ENCODE measurements at places on chromosomes 7 and 10. TPM values are rescaled to one million over a fixed set of nuclear protein-coding genes. Genes with fewer than 3 reads are reported as not detected.

DNA sequence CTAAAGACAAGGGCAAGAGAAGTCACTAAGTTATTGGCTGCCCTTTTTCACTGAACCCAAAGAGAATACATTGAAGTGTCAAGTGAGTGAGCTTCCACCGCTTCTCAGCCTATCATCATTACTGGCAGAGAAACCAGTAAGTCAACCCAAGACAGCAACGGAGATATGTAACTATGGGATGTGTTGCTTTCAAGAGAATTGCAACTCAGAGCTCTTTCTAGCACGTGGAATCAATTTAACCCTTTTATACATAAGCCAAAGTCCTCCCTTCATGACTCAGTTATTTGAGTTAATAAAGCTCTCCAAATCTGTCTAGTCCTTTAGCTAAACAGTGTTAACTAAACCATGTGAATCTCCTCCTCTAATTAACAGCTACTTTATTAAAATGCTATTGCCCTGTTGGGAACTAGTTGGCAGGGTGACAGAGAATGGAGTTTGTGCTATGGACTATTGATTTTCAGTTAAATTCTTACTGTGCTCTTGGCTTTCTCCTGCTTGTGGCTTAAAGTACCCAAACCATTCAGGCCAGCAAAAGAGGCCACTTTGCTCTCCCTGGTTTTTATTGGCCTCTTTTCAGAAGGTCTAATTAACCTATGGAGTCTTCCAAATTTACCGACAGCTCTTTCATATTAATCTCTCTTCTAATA lies 287.7 kb downstream of the NRG3 start:
- H3K27me3 ChIP-seq = no peaks in the 10 kb centered on the region
- no peak overlapping the region for H3K27ac ChIP-seq
- H3K4me3 ChIP-seq = no peak overlapping the region
- H3K36me3 ChIP-seq = no peaks in the 10 kb centered on the region

Gene GRID2IP
- total RNA-seq = not detected

Gene ZNF479
- not detected for total RNA-seq

Gene OGDHL
- total RNA-seq = 0.32 TPM
